ENCODE measurements at places on chromosomes 7 and 10.

DNA sequence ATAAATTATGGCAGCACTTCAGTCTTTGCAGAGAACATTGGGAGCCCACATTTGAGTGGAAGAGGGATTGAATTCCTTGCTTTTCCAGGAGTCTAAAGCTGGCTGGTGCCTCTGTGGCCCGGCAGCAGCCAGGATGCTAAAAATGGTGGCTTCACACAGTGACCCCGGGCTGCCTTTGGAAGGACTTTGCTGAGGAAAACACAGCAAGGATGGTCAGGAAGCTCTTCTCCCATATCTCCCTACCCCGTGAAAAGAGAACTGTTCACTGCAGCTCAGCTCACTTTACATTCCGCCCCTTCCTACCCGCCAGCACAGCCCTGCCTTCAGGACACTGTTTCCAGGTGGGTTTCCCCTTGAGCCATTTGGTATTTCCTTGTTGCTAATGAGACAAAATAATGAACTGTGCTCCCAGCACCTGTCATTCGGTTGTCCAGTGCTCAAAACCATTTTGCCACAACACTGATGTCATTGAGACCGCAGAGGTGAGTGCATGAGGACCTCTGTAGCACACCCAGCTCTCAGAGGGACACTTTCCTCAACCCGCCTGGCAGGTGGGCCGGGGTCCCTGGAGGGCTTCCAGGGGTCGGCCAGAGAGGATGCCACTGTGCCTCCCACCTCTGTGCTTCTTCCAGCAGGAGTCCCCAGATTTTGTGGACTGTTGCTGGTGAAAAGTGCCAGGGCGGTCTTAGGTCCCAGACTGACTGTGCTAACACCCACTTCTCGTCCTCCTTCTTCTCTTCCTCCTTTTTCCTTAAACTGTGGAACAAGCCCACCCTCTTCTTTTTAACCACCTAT lies 255.7 kb upstream of the PPP2R2D start:
- no peak for DNase-seq

DNA sequence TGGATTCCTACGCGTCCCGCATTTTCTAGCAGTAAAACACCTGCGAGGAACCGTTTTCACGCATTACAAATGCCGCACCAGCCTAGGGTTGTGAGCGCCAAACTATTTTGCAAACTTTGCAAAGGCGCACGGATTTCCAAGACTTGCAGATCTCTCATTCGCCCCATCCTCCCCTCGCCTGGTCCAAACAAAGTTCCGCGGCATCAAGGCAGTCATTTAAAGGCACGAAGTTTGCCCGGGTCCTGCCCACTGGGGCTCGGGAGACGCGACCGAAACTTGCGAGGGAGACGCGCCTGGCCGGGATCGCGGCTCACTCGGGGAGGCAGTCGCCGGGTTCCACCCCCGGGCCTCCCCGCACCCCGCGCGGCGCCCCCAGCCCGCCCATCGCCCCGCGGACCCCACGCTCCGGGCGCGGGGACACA lies 613 bp downstream of the USP6NL start:
- DNase-seq = peak; percentile 39

DNA sequence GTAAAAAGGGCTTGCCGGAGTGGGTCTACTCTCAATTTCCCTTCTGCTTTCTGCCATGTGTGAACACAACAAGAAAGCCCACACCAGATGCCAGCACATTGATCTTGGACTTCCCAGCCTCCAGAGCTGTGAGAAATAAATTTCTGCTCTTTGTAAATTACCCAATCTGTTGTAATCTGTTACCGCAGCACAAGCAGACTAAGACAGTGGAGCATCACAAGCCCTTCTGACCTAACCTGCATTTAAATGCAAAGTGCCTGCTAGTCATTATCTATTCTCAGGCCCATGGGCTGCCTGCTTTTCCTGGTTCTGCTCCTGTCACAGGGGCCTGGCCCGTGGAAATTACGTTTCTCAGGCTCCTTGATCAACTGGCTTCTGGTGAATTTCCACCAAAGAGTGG lies 199.3 kb upstream of the AUTS2 start:
- no peak for DNase-seq

- no peak for DNase-seq
Measured at GRCh38 chr10:14560791-14561765, 213.6 kb downstream of the FAM107B start.

- DNase-seq = no peak
Measured at GRCh38 chr10:79013406-79013987, 55.3 kb upstream of the ZMIZ1 start.

GRCh38 chr10:103184615-103185014 lies 8.5 kb downstream of the NT5C2 start:
- DNase-seq = no peak

GRCh38 chr7:1233333-1234048 lies 819 bp downstream of the UNCX start:
- DNase-seq = no peak

- DNase-seq = no peak
Measured at GRCh38 chr10:70744617-70745143, 40.5 kb downstream of the TBATA start.

DNA sequence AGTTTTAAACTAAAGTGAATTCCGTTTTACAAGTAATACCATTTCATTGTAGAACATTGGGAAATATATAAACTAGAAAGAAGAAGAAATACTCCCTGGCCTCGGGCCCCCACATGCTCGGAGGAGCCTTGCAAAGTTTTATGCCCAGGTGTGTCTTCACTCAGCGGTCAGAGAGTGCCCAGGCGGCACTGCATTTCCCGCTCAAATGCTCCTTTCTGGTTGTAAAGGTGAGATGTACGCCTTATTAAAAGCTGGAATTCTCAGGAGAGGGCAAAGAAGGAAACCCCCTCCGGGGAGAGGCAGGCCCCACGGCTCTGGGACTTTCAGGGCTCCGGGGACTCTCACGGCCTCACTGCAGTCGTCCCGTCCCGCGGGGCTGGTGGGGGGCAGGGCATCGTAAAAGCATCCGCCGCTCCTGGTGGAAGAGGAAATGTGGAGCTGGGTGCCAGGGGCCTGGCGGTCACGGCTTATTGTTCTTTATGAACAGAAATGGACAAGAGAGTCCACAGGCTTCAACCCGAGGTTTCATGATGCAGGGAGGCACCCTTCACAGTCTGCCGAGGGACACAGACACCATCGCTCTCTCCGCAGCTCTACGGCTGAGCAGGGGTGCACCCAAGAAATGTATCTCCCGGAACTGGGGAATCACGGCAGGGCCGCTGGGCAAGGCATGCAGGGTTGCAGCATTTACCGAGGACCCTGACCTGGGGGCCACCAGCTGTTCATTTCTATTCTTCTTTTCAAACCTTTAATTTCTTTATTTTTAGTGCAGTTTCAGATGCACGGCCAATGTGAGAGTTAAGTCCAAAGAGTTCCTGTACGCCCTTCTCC lies 47.7 kb upstream of the INPP5A start:
- DNase-seq = no peak

DNA sequence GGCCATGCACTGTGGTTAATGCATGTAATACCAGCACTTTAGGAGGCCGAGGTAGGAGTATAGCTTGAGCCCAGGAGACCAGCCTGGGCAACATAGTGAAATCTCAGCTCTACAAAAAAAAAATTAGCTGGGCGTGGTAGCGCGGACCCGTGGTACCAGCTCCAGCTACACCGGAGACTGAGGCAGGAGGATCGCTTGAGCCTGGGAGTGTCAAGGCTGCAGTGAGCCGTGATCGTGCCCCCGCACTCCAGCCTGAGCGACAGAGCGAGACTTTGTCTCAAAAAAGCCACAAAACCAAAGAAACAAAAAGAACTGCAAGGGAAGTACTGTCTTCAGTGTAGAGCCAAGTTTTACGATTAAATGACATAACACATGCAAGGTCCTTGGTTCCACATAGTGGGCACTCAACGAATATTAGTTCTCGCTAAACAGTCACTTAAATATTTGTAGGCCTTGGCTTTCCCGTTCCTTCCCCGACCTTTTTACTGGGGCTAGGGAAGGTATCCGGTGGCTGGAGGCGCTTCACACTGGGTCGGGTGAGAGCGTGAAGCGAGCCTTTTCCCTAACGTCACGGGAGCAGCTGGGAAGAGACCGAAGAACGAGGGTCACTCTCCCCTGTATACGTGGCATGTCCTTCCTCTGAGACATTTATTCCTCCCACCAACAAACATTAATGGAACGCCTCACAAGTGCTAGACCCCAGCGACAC lies 993 bp upstream of the SND1 start:
- DNase-seq = no peak

GRCh38 chr7:100141555-100141949 lies 7.2 kb upstream of the LAMTOR4 start:
- no peak for DNase-seq

- no peak for DNase-seq
Measured at GRCh38 chr7:52151559-52151958, 835.0 kb upstream of the COBL start.

GRCh38 chr7:77238703-77239136 lies 39.1 kb upstream of the FGL2 start:
- no peak for DNase-seq

GRCh38 chr10:78657163-78657861 lies 411.5 kb upstream of the ZMIZ1 start:
- DNase-seq = peak; percentile 17

GRCh38 chr10:69843923-69844322 lies 42.2 kb downstream of the COL13A1 start:
- no peak for DNase-seq

DNA sequence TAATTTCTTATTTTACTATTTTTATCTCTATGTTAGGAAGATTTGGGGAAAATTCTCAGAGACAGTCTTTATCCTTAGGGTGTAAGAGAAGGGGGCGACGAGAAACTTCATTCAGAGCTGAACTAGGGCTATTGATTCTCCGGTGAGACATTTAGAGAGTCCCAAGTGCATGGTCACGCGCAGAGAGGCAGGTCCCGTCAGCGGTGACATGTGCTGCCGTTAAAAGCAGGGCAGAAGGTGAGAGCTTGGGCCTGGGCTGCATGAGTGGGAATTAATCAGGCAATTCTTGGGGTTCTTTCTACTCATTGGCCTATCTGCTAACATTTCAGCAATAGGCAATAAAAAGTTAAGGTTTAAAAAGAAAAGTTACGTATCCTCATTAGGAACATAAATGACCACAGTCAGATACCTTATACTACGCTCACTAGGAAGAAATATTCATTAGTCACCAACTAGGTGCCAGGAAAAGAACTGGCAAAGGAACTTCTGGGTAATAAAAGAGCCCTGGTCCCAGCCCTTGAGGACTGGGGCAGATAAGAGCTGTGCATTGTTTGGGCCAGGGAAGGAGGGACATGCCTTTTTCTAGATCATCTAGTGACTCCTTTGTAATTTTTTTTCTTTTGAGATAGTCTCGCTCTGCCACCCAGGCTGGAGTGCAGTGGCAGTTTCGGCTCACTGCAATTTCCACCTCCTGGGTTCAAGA lies 21.2 kb downstream of the PRKCQ start:
- no peak for DNase-seq

DNA sequence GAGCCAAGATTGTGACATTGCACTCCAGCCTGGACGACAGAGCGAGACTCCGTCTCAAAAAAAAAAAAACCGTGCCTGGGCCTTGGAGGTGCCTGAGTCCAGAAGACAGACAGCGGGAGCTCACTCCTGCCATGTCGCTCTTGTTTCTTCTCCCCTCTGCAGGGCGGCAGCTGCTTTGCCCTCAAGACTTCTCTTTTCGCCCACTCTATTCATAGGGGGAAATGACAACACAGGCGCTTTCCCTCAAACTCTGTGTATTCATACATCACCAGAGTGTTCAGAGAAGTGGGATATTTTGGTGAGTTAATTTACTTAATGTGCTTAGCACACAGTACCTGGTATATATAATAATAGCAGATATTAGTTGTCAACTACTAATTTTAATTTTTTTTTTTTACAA lies 44.5 kb downstream of the FOXK1 start:
- no peak for DNase-seq

GRCh38 chr7:8481752-8482446 lies 48.5 kb downstream of the NXPH1 start:
- peak; percentile 0 for DNase-seq

- DNase-seq = no peak
Measured at GRCh38 chr10:78785066-78785465, 283.7 kb upstream of the ZMIZ1 start.

- DNase-seq = no peak
Measured at GRCh38 chr7:97218767-97219166, 101.3 kb downstream of the SDHAF3 start.

DNA sequence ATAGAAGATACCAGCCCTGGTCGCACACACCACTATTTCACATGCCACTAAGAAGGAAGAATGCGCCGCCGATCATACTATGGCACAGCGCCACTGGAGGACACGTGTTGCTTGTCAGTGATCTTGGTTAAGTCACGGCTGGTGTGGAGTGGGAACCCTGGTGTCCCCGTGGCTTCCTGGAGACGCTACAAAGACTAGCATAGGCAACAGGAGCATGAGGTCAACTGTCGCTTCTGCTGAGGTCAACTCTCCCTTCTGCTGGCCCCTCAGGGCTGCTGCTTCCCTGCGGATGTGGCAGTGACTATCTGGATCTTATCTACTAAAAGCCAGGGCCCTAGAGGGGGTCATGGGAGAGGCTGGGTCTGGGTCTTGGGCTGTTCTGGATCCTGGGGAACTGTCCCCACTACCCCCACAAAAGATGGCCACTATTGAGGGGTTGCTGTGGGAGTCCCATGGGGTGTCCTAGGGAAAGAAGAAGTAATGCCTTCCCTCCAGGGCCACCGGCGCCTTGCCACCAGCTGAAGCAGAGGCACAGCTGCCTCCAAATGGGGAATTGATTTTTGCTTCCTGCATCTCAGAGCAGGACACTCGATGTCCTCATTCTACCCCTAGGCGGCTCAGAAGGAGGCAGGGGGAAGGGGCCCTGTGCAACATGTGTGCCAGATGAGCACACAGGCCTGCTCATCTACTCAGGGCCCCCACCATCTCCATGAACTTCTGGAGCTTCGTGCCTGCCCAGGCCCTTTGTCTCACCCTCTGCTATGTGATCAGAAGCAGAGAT lies 76.6 kb upstream of the PPIF start:
- DNase-seq = no peak

DNA sequence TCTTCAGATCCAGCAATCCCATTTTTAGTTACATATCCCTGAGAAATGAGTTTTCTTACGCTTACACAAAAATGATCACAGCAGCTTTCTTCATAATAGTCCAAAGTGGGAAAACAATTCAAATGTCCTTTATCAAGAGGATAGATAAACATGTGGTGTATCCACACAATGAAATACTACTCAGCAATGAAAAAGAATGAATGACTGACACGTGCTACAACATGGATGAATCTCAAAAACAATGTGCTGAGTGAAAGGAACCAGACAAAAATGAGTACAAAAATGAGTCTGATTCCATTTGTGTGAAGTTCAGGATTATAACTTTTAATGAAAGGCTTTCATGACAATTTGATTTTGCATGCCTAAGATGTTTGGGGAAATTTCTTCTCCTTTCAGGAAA lies 139.1 kb downstream of the WNT2 start:
- DNase-seq = no peak

GRCh38 chr7:132544025-132544424 lies 32.2 kb downstream of the PLXNA4 start:
- no peak for DNase-seq

DNA sequence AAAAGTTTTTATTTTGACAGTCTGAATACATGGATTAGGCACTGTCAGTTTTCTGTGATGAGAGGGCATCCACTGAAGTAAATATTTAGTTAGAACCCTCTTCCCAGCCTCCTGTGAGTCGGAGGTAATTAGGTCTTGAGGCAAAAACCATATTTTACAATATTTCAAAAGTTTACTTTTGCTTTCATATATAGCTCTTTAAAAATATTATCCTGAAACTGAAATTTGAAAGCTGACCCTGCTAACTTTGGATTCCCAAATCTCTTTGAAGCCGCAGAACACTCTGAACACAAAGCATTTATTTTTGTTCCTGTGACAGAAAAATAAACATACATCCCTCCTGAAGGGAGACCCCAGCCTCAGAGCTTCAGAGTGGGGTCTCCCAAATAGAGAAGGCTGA lies 317.4 kb downstream of the KIF20B start:
- DNase-seq = no peak

- no peak for DNase-seq
Measured at GRCh38 chr7:102295346-102296178, 8.9 kb downstream of the SH2B2 start.

Measured in right lung (tissue), 10 donors.